NCI-H2029 treated with DMSO at 0.1 percent for 48 hours (cell line): ENCODE measurements at places on chromosomes 12 and 14.

- no peak for DNase-seq
Measured at GRCh38 chr14:103142721-103143302, 19.6 kb downstream of the TNFAIP2 start.

GRCh38 chr12:5780536-5780935 is 164.5 kb downstream of the ANO2 start:
- no peak for DNase-seq

DNA sequence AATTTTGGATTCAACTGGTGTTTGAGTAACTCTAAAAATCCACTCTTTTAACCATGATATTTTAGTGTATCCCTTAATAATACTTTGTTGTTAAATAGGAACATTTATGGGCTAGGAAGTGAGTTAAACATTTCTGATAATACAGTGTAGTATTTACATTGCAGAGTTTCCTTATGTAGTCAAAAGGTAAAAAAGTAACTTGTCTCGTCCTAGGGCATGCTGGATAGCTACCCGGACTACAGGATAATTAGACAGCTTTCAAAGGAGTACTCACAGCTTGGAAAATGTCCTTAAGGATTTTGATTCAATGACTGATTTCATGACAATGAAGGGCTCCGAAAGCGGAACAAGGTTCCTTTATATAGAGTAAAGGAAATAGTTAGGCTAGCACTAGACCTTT is 14.5 kb upstream of the KITLG start:
- no peak for DNase-seq

DNA sequence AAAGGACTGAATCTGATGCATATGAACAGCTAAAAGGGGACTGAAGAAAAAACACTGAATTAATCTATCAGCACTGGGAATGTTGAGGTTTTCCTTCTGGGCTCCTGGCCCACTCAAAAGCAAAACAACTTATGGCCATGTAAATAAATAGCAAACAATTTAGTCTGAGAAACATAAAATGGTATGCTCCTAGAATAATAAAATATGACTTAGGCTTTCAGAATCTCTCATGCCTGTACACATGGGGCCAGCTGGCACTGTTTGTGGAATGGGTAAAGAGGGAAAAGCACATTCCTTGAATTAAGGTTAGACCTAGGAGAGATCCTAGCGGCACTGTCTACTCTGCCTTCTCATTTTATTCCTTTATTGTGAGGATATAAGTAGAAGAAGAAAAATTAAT is 6.2 kb downstream of the KLHDC2 start:
- no peak for DNase-seq

GRCh38 chr12:53325511-53326061 is 4.2 kb upstream of the AAAS start:
- no peak for DNase-seq

DNA sequence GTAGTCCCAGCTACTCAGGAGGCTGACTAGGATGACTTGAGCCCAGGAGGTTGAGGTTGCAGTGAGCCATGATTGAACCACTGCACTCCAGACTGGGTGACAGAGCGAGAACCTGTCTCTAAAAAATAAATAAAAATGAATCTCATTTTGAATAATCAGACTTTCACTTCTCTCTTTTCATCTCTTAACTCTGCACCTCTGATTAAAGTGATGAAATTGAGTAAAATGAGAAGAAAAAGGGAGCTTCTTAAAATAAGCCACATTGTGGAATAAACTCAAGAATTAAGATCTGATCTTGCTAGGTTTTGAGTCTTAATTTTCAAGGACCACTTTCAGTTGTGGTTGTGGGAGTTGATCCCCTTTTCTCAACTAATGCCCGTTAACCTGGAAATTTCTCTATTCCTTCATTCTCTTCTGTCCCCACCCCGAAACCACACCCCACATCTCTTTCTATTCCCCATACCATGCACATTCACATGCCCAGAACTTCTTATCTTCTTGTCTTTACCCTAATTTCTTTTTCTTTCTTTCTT is 70.9 kb upstream of the ETV6 start:
- DNase-seq, result no peak

DNA sequence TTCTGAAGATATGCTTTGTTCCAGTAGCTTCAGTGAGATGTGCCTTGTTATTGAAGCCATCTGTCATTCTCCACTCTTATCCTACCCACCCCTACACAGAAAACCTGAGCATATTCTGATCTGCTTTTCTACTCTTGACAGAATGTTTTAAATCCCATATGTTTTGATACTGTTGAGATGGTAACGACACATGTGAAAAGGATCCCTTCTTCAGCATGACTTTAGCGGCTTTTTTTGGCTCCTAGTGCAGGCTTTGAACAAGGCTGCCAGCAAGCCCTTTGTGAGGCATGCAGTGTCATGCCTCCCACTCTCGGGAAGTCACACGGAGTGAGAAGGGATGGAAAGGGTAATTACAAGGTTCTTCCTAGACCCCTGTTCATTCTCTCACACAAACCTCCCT is 228.8 kb upstream of the RGS6 start:
- DNase-seq, result no peak

GRCh38 chr12:65728455-65728847 is 95.8 kb upstream of the HMGA2 start:
- DNase-seq, result no peak

DNA sequence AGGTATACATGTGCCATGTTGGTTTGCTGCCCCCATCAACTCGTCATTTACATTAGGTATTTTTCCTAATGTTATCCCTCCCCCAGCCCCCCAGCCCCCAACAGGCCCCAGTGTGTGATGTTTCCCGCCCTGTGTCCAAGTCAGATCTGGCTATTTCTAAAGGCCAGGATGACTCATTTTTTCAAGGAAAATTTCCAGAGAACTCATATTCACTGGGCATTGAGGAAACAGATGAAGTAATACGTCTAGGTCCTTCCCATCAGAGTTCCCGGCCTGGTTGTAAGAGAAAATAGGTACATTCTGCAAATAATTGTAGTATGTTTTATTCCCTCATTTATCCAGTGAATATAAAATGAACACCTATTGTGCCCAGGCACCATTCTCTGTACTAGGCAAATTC is 345.2 kb downstream of the BCL11B start:
- no peak for DNase-seq

DNA sequence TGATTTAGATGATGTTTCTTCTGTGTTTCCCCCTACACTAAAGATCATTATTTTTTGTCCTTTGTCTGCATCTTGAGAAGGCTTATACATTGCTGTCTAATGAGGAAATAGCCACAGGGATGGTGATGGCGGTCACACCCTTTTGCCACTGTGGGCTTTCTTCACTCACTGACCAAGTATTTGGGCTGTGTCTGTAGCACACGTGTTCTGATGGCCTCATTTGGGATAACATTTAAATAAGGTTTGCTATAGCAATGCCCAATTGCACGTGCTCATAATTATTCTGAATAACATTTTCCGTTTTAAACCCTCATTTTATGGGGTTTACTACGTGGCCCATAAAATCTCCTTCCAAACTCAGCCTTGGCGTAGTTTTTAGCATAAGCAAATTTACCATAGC is 230.3 kb upstream of the PRICKLE1 start:
- DNase-seq, result no peak

- no peak for DNase-seq
Measured at GRCh38 chr14:76541594-76542219, 165.8 kb downstream of the ESRRB start.

GRCh38 chr14:68293404-68293803 is 473.8 kb downstream of the RAD51B start:
- peak; percentile 9 for DNase-seq

DNA sequence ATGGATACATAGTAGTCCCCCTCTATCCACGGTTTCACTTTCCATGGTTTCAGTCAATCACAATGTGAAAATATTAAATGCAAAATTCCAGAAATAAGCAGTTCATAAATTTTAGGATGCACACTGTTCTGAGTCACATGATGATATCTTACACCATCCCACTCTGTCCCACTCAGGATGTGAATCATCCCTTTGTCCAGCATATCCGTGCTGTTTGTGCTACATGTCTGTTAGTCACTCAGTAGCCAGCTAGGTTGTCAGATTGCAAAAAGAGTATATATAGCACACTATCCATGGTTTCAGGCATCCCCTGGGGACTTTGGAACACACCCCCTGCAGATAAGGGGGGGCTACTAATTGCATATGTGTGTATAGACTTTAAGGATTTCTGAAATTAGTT is 8.1 kb upstream of the NAA30 start:
- DNase-seq, result no peak
